ENCODE measurements at places on chromosomes 13 and 19.

GRCh38 chr19:5805462-5806132 lies 730 bp downstream of the NRTN start:
- no peak for DNase-seq

DNA sequence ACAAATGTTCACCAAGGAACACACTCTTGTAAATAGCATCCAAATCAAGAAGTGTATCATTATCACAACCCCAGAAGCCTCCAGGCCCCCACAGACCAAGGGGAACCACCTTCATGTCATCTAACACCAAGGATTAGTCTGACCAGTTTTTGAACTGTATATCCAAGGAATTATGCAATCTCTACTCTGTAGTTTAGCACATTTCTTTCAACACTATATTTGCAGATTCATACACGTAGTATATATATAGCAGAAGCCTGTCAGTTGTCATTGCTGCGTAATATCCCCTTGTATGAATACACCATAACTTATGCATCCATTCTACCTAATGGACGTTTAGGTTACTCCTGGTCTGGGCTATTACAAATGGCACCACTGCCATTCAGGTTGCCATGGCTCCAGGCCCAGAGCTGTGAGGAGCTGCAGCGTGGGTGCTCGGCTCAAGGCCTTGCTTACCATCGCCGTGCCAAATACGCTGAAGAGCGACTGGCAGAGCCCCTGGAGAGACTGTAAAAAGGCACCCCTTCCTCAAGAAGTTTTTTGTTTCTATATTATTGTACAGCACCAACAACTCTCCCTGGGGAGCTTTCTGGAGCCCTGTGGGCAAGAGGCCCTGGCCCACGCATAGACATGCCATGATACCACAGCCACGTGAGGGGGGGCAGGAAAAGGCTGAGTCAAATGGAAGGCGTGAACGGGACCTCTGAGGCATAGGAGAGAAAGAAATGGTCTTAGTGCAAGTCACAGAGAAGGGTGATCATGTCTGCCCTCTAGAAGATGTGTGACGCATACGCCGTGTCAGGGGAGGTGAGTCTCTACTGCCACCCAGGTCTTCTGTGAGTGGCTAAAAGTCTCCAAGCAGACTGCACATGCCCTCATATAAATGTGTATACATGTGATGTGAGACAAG lies 10.8 kb downstream of the LATS2 start:
- DNase-seq, result no peak

DNA sequence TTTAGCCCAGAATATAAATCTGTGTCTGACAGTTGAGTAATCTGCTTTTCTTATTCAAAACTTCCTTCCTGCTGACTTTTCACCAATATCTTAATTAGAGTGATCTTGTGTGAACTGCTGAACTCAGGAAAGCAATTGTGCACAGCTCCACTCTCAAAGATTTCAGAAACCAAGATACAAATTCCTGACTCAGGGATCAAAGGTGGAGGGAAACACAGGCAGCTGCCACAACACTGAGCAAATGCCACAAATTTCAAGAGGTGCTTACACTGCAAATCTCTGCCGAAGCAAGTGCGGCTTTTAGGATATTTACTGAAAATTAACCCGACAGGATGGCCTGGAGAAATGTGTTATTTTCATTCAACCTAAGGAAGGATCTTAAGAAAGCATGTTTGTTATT lies 111.4 kb downstream of the STOML3 start:
- DNase-seq, result no peak

- no peak for DNase-seq
Measured at GRCh38 chr19:31269425-31270127, 79.7 kb downstream of the TSHZ3 start.

GRCh38 chr13:64332048-64332447 lies 2898.1 kb downstream of the PCDH9 start:
- DNase-seq, result no peak

- no peak for DNase-seq
Measured at GRCh38 chr13:71869274-71869673, 2.3 kb upstream of the DACH1 start.

DNA sequence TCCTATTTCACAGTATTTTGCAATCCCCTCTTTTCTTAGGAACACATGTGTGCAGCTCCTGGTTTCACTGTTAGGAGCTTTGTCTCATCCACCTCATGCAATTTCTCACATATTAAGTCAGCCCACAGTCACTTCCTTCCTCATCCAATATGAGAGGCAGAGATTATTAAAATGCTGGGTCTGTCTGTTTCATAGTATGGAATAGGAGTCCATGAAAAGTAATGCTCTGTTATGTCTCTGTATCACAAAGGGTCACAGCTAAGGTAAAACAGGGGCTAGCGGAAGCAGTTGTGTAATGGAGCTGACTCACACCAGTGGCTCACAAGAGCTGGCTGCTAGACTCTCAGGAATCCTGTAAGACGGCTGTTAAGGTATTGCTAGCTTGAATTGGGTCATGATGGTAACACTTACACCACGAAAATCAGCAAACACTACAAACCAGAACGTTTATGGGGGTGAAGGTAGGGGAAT lies 216.5 kb downstream of the EFNB2 start:
- no peak for DNase-seq

- DNase-seq, result no peak
Measured at GRCh38 chr13:66780814-66781213, 449.3 kb downstream of the PCDH9 start.

GRCh38 chr13:111278743-111279652 lies 41.4 kb upstream of the TEX29 start:
- no peak for DNase-seq

- no peak for DNase-seq
Measured at GRCh38 chr19:47776568-47776967, 1.9 kb upstream of the SELENOW start.

- no peak for DNase-seq
Measured at GRCh38 chr19:52739576-52739975, 4.7 kb upstream of the ZNF611 start.

GRCh38 chr19:43482193-43482592 lies 16.8 kb upstream of the LYPD3 start:
- no peak for DNase-seq

Data from GM18507 (cell line).